ENCODE measurements at places on chromosomes 7 and 10. TPM values are rescaled to one million over a fixed set of nuclear protein-coding genes. Genes with fewer than 3 reads are reported as not detected.

EGR2 gene
- 5.9 TPM for total RNA-seq

- no peak for DNase-seq
These were observed 54.1 kb downstream of the ABLIM1 start for GRCh38 chr10:114603948-114604347.

DNA sequence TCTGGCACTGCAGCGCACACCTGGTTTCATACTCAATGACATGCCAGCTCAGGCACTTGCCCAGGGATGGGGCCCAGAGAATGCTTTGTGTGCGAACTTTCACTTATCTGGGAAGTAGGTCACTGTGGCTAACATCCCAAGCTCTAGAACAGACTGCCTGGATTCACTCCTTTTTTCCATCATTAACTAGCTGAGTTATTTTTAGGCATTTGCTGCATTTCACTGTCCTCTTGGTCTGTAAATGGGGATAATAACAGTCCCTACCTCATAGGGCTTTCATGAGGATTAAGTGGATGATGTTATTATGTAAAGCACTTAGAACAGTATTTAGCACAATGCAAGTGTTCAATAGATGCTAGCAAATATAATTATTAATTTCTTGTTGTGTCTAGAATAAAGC, 98.7 kb upstream of the DOCK1 start:
- DNase-seq, result no peak

AOAH gene
- 21.1 TPM for total RNA-seq

- no peak for DNase-seq
These were observed 41.4 kb upstream of the IKZF1 start for GRCh38 chr7:50262916-50263690.

Data from omental fat pad (tissue), 4 donors.